A549 treated with Mapracorat at 1 μM for 4 hours (cell line): ENCODE measurements at places on chromosomes 1 and 21. TPM values are rescaled to one million over a fixed set of nuclear protein-coding genes. Genes with fewer than 3 reads are reported as not detected.

Gene CLDN17
- total RNA-seq, result not detected in 5 replicates

Gene LAPTM5
- total RNA-seq, result 0.13 to 0.42 TPM (median 0.24 TPM) in 5 replicates

Gene RPE65
- total RNA-seq, result not detected in 5 replicates

Gene CGN
- total RNA-seq, result 1.5 to 2.4 TPM (median 2.2 TPM) in 5 replicates

Gene TTC22
- total RNA-seq, result not detected in 5 replicates

Gene F11R
- total RNA-seq, result 50.8 to 59.9 TPM (median 55.2 TPM) in 5 replicates

Gene MYOG
- not detected in 5 replicates for total RNA-seq

Gene CNIH3
- total RNA-seq, result 0.30 to 0.89 TPM (median 0.63 TPM) in 5 replicates

Gene SLC9C2
- total RNA-seq, result not detected in 5 replicates

Gene MTMR11
- 7.3 to 9.8 TPM (median 8.1 TPM) in 5 replicates for total RNA-seq

Gene WNT2B
- total RNA-seq, result 0.12 to 0.28 TPM (median 0.23 TPM) in 5 replicates

Gene KCNJ15
- total RNA-seq, result 0.27 to 0.55 TPM (median 0.32 TPM) in 3 of 5 replicates, not detected in the others

Gene NTMT2
- total RNA-seq, result not detected in 5 replicates

Gene CD5L
- not detected in 5 replicates for total RNA-seq

Gene FNBP1L
- 17.4 to 25.9 TPM (median 25.1 TPM) in 5 replicates for total RNA-seq

Gene TRIM46
- 1.8 to 3.3 TPM (median 2.4 TPM) in 5 replicates for total RNA-seq

Gene UBL4B
- not detected in 5 replicates for total RNA-seq

Gene C1orf185
- not detected in 5 replicates for total RNA-seq

Gene TRIM58
- total RNA-seq, result not detected in 5 replicates

Gene RNU1-2
- total RNA-seq, result not detected in 5 replicates

Gene CACNA1E
- not detected in 5 replicates for total RNA-seq

Gene ZNF697
- total RNA-seq, result 1.2 to 1.7 TPM (median 1.5 TPM) in 5 replicates

Gene FCRL5
- total RNA-seq, result 0.03 TPM in 1 of 5 replicates, not detected in the others

Gene DDR2
- 0.21 to 0.57 TPM (median 0.41 TPM) in 5 replicates for total RNA-seq

Gene VTCN1
- 0.06 to 0.13 TPM (median 0.09 TPM) in 4 of 5 replicates, not detected in the other for total RNA-seq

Gene PRKCZ
- total RNA-seq, result 7.4 to 10.0 TPM (median 9.6 TPM) in 5 replicates

Gene HHIPL2
- total RNA-seq, result 8.6 to 12.2 TPM (median 9.7 TPM) in 5 replicates

Gene FOXD2
- total RNA-seq, result 0.41 to 0.58 TPM (median 0.50 TPM) in 5 replicates

Gene DIPK1A
- 7.4 to 9.2 TPM (median 8.4 TPM) in 5 replicates for total RNA-seq

Gene B3GALT2
- total RNA-seq, result not detected in 5 replicates

Gene FMO2
- not detected in 5 replicates for total RNA-seq
